ENCODE measurements at places on chromosomes 1 and 21.

- no peak for DNase-seq
These were observed 492.3 kb downstream of the MRPL39 start for GRCh38 chr21:25115021-25115420.

DNA sequence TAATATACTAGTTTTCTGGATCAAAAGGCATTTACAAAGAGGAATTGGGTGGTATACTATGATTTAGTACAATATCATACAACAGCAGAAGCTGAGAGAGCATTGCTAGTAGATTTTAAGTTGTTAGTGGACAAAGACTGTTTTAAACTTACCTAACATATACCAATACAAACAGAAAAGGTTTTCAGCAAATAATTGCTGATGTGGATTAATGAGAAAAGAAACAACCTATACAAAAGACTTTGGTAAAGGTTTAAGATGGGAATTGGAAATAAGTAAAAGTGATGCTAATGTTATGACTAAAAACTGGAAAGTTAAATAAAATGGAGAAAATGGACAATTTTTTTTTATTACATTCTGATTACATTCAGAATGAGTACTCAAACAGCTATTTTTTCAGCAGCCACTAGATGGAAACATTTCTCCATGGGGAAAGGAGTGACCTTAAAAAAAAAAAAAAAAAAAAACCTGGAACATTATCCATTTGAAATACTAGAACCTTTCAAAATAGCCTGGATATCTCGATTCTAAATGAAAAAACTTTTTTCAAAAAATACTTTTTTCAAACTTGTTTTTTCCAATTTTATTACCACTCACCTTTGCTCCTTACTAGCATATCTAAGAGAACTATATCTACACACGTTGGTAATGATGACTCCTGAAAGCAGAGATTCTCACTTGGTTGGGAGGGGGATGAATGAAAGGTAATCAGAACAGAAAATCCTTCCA, 55.4 kb downstream of the EPRS1 start:
- no peak for DNase-seq

DNA sequence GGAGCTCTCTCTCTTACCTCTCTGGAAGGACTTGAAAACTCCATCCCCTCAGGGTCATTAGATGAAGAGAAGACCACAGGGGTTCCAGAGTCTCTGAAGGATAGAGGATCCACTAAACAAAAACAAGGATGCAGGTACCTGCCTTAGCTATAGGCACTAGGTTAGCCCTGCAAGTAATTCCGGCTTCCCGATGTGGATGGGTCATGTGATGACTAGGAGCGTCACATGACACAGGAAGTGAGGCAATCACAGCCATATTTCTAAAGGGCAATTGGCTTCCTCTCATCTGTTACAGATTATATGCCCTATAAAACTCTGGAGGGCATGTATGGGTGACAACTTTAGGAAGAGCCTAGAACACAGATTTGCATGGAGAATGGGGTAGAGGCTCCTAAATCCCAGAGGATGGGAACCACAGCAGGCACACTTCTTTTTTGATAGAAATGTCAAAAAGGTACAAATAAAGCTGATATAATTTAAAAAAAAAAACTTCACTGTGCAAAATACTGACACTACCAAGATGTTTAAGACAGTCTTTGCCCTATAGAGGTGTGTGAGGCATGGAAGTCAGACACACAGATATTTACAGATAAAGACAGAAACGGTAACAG, 14.1 kb downstream of the ENTREP3 start:
- DNase-seq, result no peak

DNA sequence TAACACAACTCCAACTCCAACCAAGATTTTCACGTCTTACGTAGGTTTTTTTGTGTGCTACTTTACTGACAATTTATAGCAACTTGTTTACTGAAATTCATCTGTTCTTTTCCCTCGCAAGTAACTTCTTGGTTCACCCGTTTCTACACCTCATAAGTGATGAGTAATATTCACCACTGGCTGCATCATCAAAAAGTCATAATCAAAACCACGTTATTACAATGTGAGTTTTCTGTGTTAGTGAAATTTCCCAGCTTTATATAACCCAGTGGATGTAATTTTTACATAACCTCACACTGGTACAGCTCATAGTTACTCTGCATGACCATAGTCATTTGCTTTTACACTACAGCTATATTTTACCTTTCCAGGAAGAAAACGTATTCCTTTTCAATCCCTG, 401.1 kb upstream of the LYPLAL1 start:
- no peak for DNase-seq

- no peak for DNase-seq
These were observed 114.9 kb downstream of the VPS13D start for GRCh38 chr1:12344596-12345349.

DNA sequence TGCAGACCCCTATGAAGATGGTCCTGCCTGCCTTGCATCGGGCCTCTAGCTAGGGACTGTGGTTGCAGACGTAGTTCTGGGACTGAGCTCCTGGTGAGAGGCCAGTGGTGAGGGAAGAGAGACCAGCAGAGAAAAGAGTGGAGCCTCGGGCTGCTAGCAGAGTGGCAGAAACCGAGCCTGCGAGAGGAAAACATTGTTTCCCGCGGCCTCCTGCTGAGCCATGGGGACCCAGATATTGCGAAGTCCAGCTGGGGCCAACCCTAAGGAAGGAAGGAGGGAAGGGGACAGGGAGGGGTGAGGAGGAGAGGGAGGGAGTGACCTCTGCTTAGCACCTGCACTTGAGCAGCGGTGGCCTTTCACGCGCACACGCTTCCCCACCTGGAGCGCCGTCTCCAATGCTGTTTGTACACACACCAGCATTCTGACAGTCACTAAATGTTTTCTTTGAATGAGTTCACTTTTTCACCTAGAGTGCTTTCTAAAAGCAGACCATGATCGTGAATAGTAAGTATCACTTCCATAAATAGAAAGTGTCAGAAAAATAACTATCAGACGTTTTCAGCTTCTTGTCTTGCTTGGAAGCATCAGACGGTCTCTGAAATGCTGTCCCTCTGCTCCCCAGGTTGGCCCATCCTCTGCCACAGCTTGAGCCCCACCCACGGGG, 2.5 kb upstream of the FNDC10 start:
- no peak for DNase-seq

GRCh38 chr1:172724765-172725613, 66.1 kb downstream of the FASLG start:
- DNase-seq, result no peak
